ENCODE measurements at places on chromosomes 12 and 14.

DNA sequence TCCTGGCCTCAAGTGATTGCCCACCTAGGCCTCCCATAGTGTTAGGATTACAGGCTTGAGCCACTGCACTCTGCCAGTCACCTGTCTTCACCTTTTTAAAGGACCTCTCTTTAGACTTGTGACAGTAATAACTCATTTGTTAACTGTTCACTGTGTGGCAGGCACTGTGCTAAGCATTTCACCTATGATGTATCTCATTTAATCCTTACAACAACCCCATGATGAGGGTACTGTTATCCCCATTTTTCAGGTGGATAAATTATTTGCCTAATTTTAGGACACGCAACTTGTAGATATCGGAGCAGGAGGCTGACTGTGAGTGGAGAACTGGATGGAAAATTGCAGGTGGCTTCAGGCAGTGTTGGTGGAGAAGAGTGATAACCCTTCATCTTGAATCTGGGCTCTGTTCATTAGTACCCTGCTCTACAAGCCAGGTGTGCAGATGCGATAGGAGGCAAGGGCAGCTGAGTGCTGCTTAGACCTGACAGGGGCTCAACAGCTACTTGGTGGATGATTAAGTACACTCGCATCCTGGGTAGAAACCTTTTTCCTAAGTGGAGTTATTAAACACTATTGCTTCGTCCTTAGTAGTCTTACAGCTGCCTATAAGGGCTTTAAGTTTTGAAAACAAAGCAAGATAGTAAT is 2.7 kb downstream of the TCTN1 start:
- DNase-seq: no peak
- H3K4me1 ChIP-seq: peaks cover 8% of the 10 kb centered on the region
- H3K4me3 ChIP-seq: no peak overlapping the region
- H3K27ac ChIP-seq: no peak overlapping the region

DNA sequence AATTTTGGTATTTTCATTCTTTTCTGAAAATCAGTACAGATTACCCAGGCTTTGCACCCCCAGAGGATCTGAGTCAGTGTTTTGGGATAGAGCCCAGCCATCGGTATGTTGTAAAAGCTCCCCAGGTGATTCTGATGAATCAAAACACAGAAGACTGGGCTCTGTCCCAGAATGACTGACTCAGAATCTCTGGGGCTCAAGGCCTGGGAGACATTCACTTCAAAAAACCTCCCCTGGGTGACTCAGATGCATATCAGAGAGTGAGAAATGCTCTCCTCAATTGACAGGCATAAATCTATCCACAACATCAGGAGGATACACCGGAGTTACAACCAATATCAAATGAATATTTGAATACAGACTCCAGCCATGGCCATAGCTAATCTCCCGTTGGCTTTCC is 32.6 kb downstream of the SLC35F4 start:
- H3K27ac ChIP-seq: no peak overlapping the region
- no peaks in the 10 kb centered on the region for H3K27me3 ChIP-seq
- H3K36me3 ChIP-seq: no peaks in the 10 kb centered on the region
- H3K4me3 ChIP-seq: no peak overlapping the region

DNA sequence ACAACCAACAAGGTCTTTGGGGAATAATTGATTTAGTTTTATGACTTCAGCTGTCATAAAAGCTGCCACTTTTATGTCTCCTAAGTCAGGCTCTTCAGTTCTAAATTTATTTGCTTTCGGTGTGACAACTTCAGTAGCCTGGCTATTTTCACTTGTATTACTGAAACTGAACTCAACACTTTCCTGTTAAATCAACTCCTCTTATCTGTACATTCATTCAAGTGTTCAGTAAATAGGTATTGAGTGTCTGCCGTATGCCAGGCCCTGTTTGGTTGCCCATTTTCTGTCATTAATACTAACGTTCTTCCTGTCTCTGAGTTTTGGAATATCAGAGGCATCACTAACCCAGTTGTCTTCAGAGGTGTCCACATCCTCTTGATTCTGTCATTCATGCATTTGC is 7.5 kb downstream of the UTP20 start:
- H3K4me3 ChIP-seq: no peak overlapping the region
- peaks cover 8% of the 10 kb centered on the region for H3K36me3 ChIP-seq
- H3K27me3 ChIP-seq: no peaks in the 10 kb centered on the region
- no peaks in the 10 kb centered on the region for H3K4me1 ChIP-seq
- H3K27ac ChIP-seq: no peak overlapping the region

DNA sequence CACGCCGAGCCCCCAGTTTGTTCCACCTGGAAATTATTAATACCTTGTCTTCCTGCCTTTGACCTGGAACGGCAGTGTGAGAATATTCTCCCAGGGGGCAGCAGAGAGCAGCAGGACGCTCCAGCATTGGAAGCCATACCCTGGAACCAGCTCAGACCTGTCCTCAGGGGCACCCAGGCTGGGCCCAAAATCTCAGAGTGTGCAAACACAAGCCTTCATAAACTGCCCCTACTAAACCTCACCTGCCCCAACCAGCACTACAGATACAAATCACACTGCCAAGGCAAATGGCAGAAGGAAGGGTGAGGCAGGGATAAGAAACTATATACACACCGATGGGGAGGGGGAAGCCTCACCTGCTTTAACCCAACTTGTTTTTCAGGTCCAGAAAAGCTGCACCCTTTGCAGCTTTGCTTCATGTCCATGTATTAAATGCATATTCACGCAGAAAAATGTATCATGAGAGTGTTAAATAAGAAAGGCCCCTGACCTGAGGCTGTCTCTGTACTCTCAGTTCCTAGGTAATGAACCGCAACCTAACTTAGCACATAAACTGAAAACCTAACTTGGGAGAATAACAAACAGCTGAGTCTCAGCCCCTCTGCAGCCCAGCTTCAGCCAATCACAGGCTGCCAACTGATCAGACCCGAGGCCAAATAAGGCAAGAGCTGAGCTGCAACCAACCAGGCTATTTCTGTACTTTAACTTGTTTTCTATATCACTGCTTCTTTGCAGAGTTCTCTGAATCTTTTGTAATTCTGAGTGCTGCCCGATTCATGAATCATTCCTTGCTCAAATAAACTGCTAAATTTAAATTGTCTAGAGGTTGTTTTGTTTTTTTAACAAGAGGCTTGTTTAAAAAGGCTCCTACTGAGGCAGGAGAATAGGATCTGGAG is 130.1 kb downstream of the SPTSSA start:
- DNase-seq: peak; percentile 72
- no peak overlapping the region for H3K4me3 ChIP-seq
- no peaks in the 10 kb centered on the region for H3K4me1 ChIP-seq

- no peak overlapping the region for H3K27ac ChIP-seq
- H3K36me3 ChIP-seq: peaks cover 6% of the 10 kb centered on the region
- H3K4me1 ChIP-seq: no peaks in the 10 kb centered on the region
- no peaks in the 10 kb centered on the region for H3K27me3 ChIP-seq
- DNase-seq: no peak
Observed at GRCh38 chr12:72605975-72606374, 333.8 kb downstream of the TRHDE start.

- H3K36me3 ChIP-seq: no peaks in the 10 kb centered on the region
- H3K4me1 ChIP-seq: peaks cover 12% of the 10 kb centered on the region
- DNase-seq: peak; percentile 61
- H3K4me3 ChIP-seq: peak overlapping the region; percentile 8
Observed at GRCh38 chr14:103819503-103820307, 27.7 kb downstream of the PPP1R13B start.

DNA sequence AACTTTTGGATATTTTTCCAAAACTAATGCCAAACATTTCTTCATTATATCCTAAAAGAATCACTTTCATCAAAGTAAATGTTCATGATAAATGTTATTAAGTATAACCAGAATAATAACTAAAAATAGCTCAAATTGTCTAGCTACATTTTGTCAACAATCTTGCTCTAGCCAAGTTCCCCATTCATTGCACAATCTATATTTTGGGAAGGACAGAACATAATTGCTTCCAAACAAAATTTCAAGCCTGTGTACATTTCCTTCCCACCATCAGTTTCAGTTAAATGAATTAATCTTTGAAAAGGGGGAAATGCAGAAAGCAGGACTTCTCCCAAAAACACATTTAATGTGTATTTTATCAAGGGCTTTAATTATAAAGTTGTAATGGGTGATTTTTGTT is 98.0 kb upstream of the PLEKHG7 start:
- H3K27ac ChIP-seq: no peak overlapping the region
- no peak overlapping the region for H3K4me3 ChIP-seq
- DNase-seq: no peak
- no peaks in the 10 kb centered on the region for H3K36me3 ChIP-seq
- H3K27me3 ChIP-seq: no peaks in the 10 kb centered on the region

- H3K4me1 ChIP-seq: peaks cover 5% of the 10 kb centered on the region
- no peak overlapping the region for H3K4me3 ChIP-seq
- no peak overlapping the region for H3K27ac ChIP-seq
Observed at GRCh38 chr12:81492131-81492720, 266.9 kb downstream of the PPFIA2 start.

- H3K4me1 ChIP-seq: peaks cover 6% of the 10 kb centered on the region
- no peaks in the 10 kb centered on the region for H3K36me3 ChIP-seq
- H3K27me3 ChIP-seq: no peaks in the 10 kb centered on the region
- H3K27ac ChIP-seq: no peak overlapping the region
Observed at GRCh38 chr14:96589577-96589976, 87.4 kb downstream of the PAPOLA start.

GRCh38 chr14:91509083-91509877 is 830 bp downstream of the PPP4R3A start:
- H3K27me3 ChIP-seq: no peaks in the 10 kb centered on the region
- H3K36me3 ChIP-seq: peaks cover 9% of the 10 kb centered on the region
- DNase-seq: peak; percentile 46
- H3K27ac ChIP-seq: peak overlapping the region; percentile 98

- H3K27me3 ChIP-seq: no peaks in the 10 kb centered on the region
- DNase-seq: no peak
- no peaks in the 10 kb centered on the region for H3K36me3 ChIP-seq
- no peaks in the 10 kb centered on the region for H3K4me1 ChIP-seq
- H3K27ac ChIP-seq: no peak overlapping the region
- H3K4me3 ChIP-seq: no peak overlapping the region
Observed at GRCh38 chr12:88298761-88299242, 156.7 kb downstream of the TMTC3 start.

DNA sequence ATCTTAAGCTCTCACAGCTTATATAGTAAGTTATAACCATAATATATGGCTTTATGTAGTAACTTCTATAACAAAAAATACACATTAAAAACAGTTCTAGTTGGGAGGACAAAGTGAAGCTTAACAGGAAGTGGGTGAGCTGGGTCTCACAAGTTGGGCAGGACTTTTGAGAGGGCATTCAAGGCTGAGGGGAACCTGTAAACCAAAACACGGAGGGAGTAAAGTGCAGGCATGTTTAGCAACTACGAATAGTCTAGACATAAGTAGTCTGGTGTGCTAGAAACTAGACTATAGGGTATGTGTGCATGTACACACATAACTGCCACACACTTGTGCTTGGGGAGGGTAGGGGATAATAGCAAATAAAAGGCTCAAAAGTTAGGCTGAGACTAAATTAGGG is 14.2 kb upstream of the NEK9 start:
- no peaks in the 10 kb centered on the region for H3K27me3 ChIP-seq
- DNase-seq: no peak
- no peak overlapping the region for H3K27ac ChIP-seq
- H3K36me3 ChIP-seq: no peaks in the 10 kb centered on the region
- H3K4me3 ChIP-seq: no peak overlapping the region
- peaks cover 3% of the 10 kb centered on the region for H3K4me1 ChIP-seq

- no peaks in the 10 kb centered on the region for H3K36me3 ChIP-seq
- H3K4me3 ChIP-seq: no peak overlapping the region
- no peak overlapping the region for H3K27ac ChIP-seq
Observed at GRCh38 chr14:37376944-37377609, 179.3 kb downstream of the MIPOL1 start.

DNA sequence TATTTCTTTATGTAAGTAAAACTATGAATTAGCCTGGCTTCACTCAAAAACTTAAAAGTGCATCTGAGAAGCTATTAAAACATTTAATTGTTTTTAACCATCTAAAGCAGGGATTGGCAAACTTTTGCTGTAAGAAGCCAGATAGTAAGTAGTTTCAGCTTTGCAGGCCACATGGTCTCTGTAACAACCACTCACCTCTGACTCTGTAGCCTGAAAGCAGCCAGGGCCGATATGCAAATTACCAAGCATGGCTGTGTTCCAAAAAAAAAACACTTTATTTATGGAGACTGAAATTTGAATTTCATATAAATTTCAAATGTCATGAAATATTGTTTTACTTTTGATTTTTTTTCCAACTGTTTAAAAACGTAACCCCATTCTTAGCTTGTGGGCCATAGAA is 95.3 kb downstream of the CIT start:
- no peaks in the 10 kb centered on the region for H3K27me3 ChIP-seq
- DNase-seq: no peak
- no peaks in the 10 kb centered on the region for H3K4me1 ChIP-seq

DNA sequence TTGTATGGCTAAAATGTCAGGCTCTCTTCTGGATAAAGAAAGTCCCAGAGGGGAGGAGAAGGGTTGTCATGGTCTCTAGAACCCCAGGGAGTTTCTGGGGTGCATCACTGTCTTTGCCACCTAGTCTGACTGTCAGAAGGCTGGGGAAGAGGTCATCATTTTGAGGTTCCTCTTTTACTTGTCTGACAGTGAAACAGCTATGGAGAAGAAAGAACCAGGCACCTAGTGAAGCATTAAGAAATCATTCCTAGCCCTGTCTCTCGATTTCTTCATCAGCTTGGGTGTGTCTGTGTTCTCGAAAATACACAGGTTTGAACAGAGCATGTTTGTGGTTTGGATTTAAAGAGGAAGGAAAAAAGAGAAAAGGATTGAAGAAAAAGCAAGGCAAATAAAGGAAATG is 158.7 kb upstream of the LRIG3 start:
- no peak overlapping the region for H3K4me3 ChIP-seq
- H3K27ac ChIP-seq: no peak overlapping the region
- H3K36me3 ChIP-seq: no peaks in the 10 kb centered on the region
- DNase-seq: no peak
- H3K27me3 ChIP-seq: no peaks in the 10 kb centered on the region

DNA sequence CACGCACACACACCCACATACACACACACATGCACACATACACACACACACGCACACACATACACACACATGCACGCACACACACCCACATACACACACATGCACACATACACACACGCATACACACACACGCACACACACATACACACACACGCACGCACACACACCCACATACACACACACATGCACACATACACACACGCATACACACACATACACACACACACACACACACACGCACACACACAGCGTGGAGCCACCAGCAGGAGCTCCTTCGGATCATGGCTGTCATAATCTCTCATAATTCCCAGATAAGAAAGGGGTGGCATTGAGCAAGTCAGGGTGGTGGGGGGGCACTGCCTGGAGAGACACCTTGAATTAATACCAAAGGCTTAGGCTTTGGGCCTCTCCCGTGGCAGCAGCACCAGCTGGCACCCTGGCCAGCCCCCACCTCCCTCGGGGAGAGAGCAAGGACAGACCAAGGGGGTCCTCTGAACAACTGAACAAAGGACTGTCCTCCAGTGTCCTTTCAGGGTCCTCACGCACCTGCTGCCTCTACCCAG is 21.9 kb downstream of the ANO2 start:
- H3K27ac ChIP-seq: no peak overlapping the region
- peaks cover 13% of the 10 kb centered on the region for H3K4me1 ChIP-seq
- H3K4me3 ChIP-seq: no peak overlapping the region
- no peak for DNase-seq
- no peaks in the 10 kb centered on the region for H3K27me3 ChIP-seq
